ENCODE measurements at places on chromosomes 3 and 15. TPM values are rescaled to one million over a fixed set of nuclear protein-coding genes. Genes with fewer than 3 reads are reported as not detected.

LTF gene
- not detected for total RNA-seq

UBAP1L gene
- 2.8 TPM for total RNA-seq

GHSR gene
- total RNA-seq = not detected

PLSCR2 gene
- not detected for total RNA-seq

GPR149 gene
- not detected for total RNA-seq

GABRG3 gene
- total RNA-seq = not detected

VGLL3 gene
- total RNA-seq = not detected

CIP2A gene
- total RNA-seq = 50.1 TPM

CASR gene
- not detected for total RNA-seq

PRR23B gene
- total RNA-seq = not detected

FOXL2 gene
- total RNA-seq = not detected

SOX2 gene
- total RNA-seq = not detected

NEK11 gene
- total RNA-seq = 1.2 TPM

SAMMSON gene
- total RNA-seq = not detected

MORC1 gene
- not detected for total RNA-seq

CHRFAM7A gene
- not detected for total RNA-seq

ZDHHC23 gene
- 3.9 TPM for total RNA-seq

CLEC3B gene
- 0.27 TPM for total RNA-seq

FBXW12 gene
- total RNA-seq = not detected

KNL1 gene
- 22.5 TPM for total RNA-seq

MESP2 gene
- not detected for total RNA-seq

EPHB1 gene
- total RNA-seq = not detected
